GM23248 (cell line): ENCODE measurements at places on chromosomes 4 and X. TPM values are rescaled to one million over a fixed set of nuclear protein-coding genes. Genes with fewer than 3 reads are reported as not detected.

DNA sequence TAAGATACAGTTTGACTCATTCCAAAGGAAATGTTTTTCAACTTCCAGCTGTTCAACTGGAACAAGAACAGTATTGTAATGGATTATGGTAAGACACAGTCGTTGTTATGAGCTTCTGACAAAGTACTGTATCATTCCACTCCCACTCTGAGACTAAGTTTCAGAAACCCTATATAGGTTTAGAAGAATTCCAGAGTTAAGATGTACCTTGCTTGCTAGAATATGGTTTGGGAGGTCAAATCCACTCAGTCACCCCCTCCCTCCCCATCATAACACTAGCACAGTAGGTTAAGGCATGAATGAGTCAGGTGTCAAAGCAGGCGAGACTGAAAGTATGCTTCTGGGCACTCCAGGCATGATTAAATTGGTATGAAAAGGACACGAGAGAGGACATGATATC lies 339.7 kb downstream of the DMD start:
- H3K36me3 ChIP-seq, result no peaks in the 10 kb centered on the region
- H3K27me3 ChIP-seq, result no peaks in the 10 kb centered on the region
- no peak overlapping the region for H3K4me3 ChIP-seq
- no peaks in the 10 kb centered on the region for H3K4me1 ChIP-seq

- DNase-seq, result peak; percentile 66
- 0 out of 2 replicates have a peak overlapping the region, but pooled peaks have one; percentile 16 for H3K4me3 ChIP-seq
- peak overlapping the region; percentile 46 for H3K27ac ChIP-seq
- H3K27me3 ChIP-seq, result no peaks in the 10 kb centered on the region
- peaks cover 21% of the 10 kb centered on the region for H3K4me1 ChIP-seq
- no peaks in the 10 kb centered on the region for H3K36me3 ChIP-seq
Measured at GRCh38 chr4:2583517-2583916, 47.1 kb downstream of the FAM193A start.

GRCh38 chr4:181569553-181569952 lies 673.6 kb upstream of the TENM3 start:
- peak; percentile 46 for DNase-seq
- no peaks in the 10 kb centered on the region for H3K4me1 ChIP-seq
- no peak overlapping the region for H3K27ac ChIP-seq

- H3K4me1 ChIP-seq, result 0 out of 2 replicates have a peak, but pooled peaks cover 8% of the 10 kb centered on the region
- H3K36me3 ChIP-seq, result no peaks in the 10 kb centered on the region
- no peak overlapping the region for H3K4me3 ChIP-seq
- DNase-seq, result peak; percentile 26
- H3K27me3 ChIP-seq, result no peaks in the 10 kb centered on the region
Measured at GRCh38 chrX:96987228-96987627, 103.5 kb downstream of the RPA4 start.

- peaks cover 4% of the 10 kb centered on the region; the same call in 1 of the 2 replicates for H3K27me3 ChIP-seq
- DNase-seq, result no peak
Measured at GRCh38 chrX:130321550-130321949, 18.2 kb upstream of the SLC25A14 start.

Gene SPATA4
- 0.73 and 0.90 TPM in 2 replicates for polyA plus RNA-seq

Gene REELD1
- not detected in 2 replicates for polyA plus RNA-seq
